Esophagus mucosa (tissue), 1 donor: ENCODE measurements at places on chromosomes 7 and 10.

- peak; percentile 62 for ATAC-seq
These were observed 23.9 kb upstream of the LEP start for GRCh38 chr7:128217030-128217805.

DNA sequence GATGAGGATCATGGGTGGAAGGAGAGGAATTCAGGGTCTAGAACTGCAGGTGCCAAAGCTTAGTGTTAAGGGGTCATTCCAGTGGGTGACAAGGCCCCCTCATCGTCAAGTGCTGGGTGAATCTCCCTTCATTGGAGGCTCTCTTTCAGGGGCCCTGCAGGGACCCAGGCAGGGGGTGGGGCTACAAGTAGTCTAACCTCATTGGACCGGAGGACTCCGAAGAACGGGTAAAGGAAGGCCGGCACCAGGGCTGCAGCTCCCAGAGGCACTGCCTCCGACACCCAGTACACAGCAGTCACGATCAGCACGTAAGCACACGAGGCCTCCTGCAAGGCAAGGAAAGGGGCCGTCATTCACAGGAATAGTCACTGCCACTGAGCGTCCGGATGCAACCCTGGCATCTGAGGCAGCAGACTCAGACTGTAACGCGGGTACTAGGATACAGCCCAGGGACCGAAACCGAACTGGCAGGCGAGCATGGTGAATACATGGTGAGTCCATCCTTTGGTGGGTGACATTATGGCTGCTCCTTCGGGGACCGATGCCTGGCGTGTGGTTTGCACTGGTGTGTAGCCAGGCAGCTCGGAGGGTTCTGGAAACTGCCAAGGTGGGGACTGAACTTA is 6.7 kb downstream of the SLC13A4 start:
- ATAC-seq: no peak

DNA sequence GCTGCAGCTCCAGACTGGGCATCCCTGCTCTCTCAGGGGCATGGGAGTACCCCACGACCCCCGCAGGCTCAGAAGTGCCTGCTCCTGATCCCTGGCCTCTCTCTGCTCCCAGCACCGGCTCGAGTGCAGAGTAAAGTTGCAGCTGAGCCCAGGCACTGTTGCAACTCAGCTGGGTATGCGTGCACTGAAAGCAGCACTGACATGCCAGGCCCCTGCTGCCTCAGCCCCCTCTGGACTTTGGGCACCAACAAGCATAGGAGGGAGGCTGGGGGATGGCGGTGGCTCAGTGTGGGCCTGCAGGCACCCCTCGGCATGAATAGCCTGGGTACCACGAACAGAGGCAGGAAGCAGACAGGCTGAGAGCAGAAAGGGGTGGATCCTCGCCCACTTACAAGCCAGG is 295.3 kb downstream of the GRM8 start:
- ATAC-seq: no peak

- peak; percentile 58 for ATAC-seq
These were observed 63.1 kb upstream of the DUSP5 start for GRCh38 chr10:110434489-110435096.

- ATAC-seq: no peak
These were observed 24.8 kb downstream of the ADCY1 start for GRCh38 chr7:45598886-45599520.

DNA sequence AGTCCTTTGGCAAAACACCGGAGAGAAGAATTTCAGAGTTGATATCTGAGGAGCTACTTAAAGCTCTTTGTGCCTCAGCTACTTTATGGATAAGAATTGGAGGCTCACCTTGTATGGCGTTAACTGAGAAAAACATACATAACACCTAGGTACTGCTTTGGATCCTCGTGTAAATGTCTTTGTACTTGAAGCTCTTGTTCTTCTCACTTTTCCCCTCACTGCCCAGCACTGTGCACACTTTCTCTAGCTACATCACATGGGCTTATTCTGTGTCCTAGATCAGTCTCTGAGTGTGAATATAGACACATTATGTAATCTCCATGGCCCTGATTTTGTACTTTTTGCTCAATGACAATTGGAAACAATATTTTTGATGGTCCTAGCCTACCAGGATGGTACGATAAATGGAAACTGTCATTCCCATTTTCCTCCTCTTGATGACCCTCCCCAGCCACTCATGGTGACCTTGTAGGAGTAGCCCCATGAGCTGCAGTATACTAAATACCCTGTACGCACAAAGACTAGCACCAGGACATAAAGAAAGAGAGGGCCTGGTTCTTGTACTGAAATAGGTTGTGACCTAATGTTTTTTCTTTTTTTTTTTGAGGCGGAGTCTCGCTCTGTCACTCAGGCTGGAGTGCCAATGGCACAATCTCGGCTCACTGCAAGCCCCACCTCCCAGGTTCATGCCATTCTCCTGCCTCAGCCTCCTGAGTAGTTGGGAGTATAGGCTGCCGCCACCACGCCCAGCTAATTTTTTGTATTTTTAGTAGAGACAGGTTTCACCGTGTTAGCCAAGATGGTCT is 22.1 kb downstream of the STAMBPL1 start:
- ATAC-seq: no peak

DNA sequence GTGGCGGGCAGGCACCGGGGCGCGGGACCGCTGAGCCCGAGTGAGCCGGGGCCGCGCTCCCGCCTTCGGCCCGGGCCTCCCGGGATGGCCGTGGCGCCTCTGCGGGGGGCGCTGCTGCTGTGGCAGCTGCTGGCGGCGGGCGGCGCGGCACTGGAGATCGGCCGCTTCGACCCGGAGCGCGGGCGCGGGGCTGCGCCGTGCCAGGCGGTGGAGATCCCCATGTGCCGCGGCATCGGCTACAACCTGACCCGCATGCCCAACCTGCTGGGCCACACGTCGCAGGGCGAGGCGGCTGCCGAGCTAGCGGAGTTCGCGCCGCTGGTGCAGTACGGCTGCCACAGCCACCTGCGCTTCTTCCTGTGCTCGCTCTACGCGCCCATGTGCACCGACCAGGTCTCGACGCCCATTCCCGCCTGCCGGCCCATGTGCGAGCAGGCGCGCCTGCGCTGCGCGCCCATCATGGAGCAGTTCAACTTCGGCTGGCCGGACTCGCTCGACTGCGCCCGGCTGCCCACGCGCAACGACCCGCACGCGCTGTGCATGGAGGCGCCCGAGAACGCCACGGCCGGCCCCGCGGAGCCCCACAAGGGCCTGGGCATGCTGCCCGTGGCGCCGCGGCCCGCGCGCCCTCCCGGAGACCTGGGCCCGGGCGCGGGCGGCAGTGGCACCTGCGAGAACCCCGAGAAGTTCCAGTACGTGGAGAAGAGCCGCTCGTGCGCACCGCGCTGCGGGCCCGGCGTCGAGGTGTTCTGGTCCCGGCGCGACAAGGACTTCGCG is 534 bp downstream of the FZD9 start:
- ATAC-seq: peak; percentile 25

- ATAC-seq: peak; percentile 27
These were observed 16.8 kb downstream of the OSBPL3 start for GRCh38 chr7:24963218-24963617.

DNA sequence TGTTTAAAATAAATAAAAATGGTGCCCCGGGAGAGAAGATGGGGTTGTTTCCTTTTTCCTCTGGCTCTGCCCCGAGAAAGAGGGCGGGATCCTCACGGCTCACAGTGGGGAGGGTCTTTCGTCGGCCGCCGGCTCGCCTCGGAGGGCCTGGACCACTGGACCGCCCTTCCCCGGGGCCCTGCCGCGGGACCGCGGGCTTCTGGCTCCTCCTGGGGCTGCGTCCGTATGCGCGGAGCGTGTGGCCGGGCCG is 3.5 kb upstream of the IGF2BP3 start:
- no peak for ATAC-seq

DNA sequence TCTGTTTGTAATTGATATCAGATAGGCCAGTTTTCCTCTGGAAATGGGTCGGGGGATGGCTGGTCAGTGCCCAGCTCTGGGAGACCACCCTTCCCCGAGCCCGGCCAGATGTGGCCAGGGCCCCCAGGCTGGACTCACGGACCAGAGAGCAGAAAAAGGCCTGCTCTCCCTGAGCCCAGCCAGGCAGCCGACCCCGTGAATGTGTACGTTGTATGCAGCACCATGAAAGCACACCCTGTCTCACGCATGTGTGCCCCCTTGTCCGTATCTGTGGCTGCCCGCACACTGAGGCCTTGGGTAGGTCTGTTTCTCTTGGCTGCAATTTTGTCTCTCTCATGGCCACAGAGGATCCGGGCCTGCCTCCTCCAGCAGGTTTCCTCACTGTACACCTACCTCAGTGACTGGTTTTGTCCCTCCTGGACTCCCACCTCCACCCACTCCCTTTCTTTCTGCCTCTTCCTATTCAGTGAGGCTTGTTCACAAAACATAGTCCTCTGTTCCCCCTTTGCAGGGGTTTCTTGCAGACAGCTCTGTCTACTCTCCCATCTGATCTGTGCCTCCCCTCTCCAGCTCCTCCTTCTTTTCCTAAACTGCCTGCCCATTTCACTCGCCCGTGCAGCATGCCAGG is 23.6 kb upstream of the ANKRD2 start:
- no peak for ATAC-seq

DNA sequence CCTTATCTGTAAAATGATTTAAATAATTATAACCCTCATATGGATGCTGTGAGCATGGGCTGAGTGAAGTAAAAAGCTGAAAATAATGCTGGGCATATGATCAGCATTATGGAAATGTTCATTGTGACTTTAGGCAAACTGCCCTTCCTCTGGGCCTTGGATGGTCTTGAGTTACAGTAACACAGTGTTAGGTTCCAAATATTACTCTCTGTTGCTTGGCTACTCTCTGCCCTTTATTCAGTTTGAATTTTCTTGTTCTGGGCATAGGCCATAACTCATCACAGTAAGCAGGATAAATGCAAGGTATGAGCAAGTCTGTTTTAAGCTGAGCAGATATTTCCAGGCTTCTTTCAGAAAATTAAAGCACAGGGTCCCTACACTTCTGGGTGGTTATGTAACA is 868.0 kb downstream of the KCNMA1 start:
- ATAC-seq: no peak

- ATAC-seq: no peak
These were observed 114.8 kb downstream of the TSPAN12 start for GRCh38 chr7:120743128-120743527.

DNA sequence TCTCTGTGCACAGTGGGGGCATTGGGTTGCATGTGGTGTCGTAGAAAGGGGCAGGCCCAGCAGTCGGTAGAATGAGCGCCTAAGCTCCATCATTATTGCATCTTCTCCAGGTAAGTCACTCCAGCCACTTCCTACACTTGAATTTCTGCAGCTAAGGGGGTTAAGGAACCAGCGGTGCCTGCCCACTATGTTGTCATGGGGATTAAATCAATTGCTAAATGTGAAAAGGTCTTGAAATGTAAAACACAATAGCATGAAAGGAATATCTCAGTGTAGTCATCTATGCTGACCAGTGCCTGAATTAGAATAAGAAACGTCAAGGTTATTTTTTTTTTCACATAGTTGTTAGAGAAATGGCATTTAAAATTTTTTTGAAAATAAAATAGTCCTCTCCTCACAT is 15.2 kb upstream of the CELF2 start:
- no peak for ATAC-seq

DNA sequence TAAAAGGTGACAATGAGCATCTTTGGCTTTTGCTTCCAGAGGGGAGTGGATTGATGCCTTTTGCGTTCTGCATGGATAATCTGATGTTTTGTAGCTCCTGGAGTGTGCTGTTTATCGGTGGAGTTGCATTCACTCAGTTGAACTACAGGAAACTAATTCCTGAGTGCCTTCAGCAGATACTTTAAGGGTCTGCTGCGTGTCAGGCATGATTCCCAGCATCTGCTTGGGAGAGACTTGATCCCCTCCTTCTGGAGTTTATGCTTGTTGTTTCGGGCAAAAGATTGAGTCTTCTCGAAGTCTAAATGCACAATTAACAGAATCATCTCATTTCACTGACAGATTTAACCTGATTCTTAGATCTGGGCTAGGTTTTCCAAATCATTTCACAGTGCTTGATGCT is 46.2 kb downstream of the CELF2 start:
- ATAC-seq: no peak

DNA sequence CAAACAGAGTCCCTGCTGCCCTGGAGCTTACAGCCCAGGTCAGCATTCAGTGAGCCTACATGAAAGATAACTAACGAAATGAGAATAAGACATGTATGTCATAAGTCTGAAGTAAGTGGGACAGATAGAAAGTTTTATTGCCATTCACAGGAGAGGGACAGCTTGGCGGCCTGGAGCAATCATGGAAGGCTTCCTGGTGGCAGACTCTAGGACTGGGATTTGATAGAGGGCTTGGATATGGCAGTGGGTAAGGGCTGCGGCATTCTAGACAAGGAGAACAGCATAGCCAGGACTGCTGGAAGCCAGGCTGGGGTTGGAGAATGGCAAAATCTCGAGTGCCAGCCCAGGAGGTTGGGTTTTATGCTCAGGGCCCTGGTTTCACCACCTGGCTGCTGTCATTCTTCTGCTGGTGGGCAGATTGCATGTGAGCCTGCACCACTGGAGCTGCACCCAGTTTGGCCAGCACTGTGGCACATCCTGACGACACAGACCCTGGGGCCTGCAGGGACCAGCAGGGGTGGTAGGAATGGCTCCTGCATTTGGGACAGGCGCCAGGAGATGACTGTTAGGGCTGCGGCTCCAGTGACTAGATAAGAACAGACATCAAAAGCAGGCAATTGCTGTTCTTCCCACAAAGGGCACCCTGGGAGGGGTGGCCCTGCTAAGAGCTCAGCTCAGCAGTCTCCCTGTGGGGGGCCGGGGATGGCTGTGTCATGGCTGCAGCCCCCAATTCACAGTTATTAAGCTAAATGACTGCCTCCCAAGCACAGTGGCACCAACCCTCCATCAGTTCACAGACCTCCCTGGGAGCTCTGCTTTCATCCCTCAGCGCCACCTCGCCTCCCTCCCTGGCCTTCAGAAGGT is 161.1 kb downstream of the RPS24 start:
- no peak for ATAC-seq

DNA sequence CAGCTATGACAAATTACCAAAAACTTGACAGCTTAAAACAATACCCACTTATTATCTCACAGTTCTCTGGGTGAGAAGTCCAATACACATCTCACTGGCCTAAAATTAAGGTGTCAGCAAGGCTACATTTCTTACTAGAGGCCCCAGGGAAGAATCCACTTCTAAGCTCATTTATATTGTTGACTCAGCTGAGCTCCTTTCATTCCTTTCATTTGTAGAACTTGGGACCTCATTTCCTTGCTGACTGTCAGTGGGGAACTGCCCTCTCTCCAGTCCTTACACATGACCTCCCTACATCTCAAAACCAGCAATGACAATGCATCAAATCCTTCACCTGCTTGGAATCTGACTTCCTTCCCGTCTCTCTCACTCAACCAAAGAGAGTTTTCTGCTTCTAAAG is 240.3 kb downstream of the IPMK start:
- no peak for ATAC-seq

- peak; percentile 49 for ATAC-seq
These were observed 474 bp downstream of the ORC5 start for GRCh38 chr7:104207348-104207730.

GRCh38 chr10:90598513-90598912 is 259.3 kb downstream of the HTR7 start:
- ATAC-seq: no peak

DNA sequence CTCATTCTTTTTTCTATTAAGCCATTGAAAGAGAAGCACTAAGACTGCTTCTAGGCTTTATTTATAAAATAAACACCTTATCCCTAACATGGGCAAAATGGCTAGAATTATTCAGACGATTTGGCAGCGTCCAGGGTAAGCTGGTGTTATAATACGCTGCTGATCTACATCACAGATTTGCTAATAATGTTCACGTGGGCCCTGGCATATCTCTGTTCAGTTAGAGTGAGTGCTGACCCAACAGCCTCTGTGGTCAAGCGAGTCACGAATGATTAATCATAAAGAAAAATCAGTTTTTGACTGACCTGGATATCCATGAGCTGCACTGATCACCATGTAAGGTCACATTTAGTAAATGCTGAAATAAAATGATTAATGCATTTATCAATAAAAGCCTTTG is 28.4 kb upstream of the CBLL1 start:
- ATAC-seq: no peak

- ATAC-seq: no peak
These were observed 142.3 kb downstream of the JAZF1 start for GRCh38 chr7:28038175-28038797.
